Calu3 (cell line): ENCODE measurements at places on chromosomes 7 and 10.
A peak's percentile ranks its signal among the peaks of the same experiment; 100 is the strongest.

- no peaks in the 10 kb centered on the region for H3K27me3 ChIP-seq
- DNase-seq: no peak
- no peak overlapping the region for H3K4me3 ChIP-seq
- peaks cover 64% of the 10 kb centered on the region for H3K36me3 ChIP-seq
- peaks cover 17% of the 10 kb centered on the region for H3K4me1 ChIP-seq
Observed at GRCh38 chr7:42924223-42924838, 7.6 kb downstream of the PSMA2 start.

- H3K27ac ChIP-seq: no peak overlapping the region
- no peaks in the 10 kb centered on the region for H3K27me3 ChIP-seq
- no peak for DNase-seq
- peaks cover 79% of the 10 kb centered on the region for H3K36me3 ChIP-seq
Observed at GRCh38 chr10:29522061-29522855, 112.5 kb downstream of the SVIL start.

GRCh38 chr7:15330943-15331342 is 230.9 kb downstream of the AGMO start:
- H3K4me3 ChIP-seq: no peak overlapping the region
- H3K27me3 ChIP-seq: no peaks in the 10 kb centered on the region
- H3K4me1 ChIP-seq: no peaks in the 10 kb centered on the region
- no peak overlapping the region for H3K27ac ChIP-seq
- DNase-seq: no peak

GRCh38 chr10:100653957-100654781 is 91.2 kb upstream of the PAX2 start:
- peak overlapping the region; percentile 59 for H3K4me3 ChIP-seq
- peak overlapping the region; percentile 48 for H3K27ac ChIP-seq
- H3K4me1 ChIP-seq: peaks cover 13% of the 10 kb centered on the region
- H3K27me3 ChIP-seq: peaks cover 89% of the 10 kb centered on the region

- H3K27ac ChIP-seq: no peak overlapping the region
- no peaks in the 10 kb centered on the region for H3K4me1 ChIP-seq
- no peak for DNase-seq
Observed at GRCh38 chr7:10225275-10225674, 748.4 kb upstream of the PHF14 start.

GRCh38 chr10:89032141-89032891 is 41.7 kb downstream of the FAS start:
- H3K4me3 ChIP-seq: peak overlapping the region; percentile 51
- H3K36me3 ChIP-seq: no peaks in the 10 kb centered on the region
- H3K27me3 ChIP-seq: no peaks in the 10 kb centered on the region
- peaks cover 26% of the 10 kb centered on the region for H3K4me1 ChIP-seq
- DNase-seq: peak; percentile 64
- peak overlapping the region; percentile 70 for H3K27ac ChIP-seq

DNA sequence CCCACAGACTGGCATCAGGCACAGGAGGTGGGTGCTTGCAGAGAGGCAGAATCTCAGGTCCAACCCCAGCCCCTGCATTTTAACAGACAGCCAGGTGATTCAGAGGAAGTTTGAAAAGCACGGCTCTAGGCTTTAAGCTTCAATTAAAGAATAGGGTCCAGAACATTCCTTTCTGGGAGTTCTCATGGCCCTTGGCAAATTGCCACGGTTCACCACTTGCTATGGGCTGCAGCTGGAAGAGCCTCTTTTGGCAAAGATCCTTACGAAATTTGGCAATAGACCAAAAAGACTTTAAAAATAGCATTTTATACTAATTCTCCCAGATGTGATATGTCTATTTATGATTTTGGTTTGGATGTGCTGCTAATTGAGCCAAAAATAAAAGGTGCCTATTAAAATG is 148.1 kb downstream of the ITGA8 start:
- H3K4me3 ChIP-seq: no peak overlapping the region
- no peaks in the 10 kb centered on the region for H3K36me3 ChIP-seq
- H3K27me3 ChIP-seq: peaks cover 16% of the 10 kb centered on the region
- H3K27ac ChIP-seq: no peak overlapping the region

- peak overlapping the region; percentile 93 for H3K4me3 ChIP-seq
- peak; percentile 82 for DNase-seq
- H3K27me3 ChIP-seq: no peaks in the 10 kb centered on the region
Observed at GRCh38 chr7:87220026-87220733, 648 bp upstream of the TMEM243 start.

DNA sequence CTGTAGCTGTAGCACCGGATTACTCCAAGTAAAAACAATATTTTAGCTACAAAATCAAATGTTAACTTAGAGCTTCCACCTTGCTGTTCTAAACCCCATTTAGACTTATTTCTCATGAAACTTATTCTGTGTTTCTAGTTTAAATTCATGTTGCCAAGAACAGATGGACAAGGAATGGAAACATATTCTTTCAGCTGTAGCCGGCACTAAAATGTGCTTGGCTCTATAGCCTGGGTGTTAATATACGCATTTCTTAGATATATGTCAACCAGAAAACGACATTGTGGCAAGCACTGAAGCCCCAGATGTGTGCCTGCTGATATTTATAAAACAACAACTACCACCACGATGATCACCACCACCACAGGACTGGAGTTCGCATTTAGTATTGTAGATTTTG is 190.3 kb upstream of the ETV1 start:
- no peaks in the 10 kb centered on the region for H3K36me3 ChIP-seq
- no peak for DNase-seq
- no peaks in the 10 kb centered on the region for H3K27me3 ChIP-seq
- no peak overlapping the region for H3K4me3 ChIP-seq
- no peaks in the 10 kb centered on the region for H3K4me1 ChIP-seq

DNA sequence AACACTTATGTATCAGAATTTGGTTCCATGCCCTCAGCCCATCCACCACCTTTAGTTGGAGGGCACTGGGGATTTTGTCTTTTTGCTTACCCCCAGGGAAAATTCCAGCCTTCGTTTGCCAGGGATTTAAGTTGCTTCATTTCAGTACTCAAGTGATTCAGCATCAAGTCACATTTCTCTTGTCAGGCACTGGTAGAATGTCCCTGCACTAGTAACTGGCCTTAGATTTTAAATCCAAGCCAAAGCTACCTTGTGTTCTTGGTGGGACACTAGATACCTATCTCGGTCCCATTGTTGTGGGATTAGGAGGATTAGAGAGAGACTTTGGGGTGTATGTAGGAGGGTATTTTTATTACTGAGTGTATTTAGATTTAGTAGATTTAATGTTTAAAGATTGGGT is 613.1 kb downstream of the SUGCT start:
- H3K4me3 ChIP-seq: no peak overlapping the region
- no peaks in the 10 kb centered on the region for H3K4me1 ChIP-seq
- H3K27me3 ChIP-seq: no peaks in the 10 kb centered on the region
- no peaks in the 10 kb centered on the region for H3K36me3 ChIP-seq
- H3K27ac ChIP-seq: no peak overlapping the region
